Caudate nucleus (tissue), 63 donors: ENCODE measurements at places on chromosomes 2 and 18.

DNA sequence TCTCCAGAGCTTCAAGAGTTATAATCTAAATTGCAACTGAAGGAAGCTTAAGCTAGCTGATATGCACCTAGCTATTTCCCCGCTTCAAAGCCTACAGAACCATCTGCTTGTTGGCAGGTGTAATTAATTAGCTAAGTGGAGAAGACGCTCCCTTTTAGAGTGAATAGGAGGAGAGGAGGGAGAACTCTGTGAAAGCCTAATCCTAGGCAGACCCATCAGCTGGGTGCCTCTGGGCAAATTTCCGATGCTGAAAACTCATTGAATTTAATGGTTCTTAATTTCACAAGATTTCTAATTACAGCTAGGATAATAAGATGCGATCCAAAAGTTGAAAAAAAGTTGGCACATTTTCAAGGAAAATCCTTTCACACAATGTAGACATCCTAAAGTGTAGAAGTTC, 735.9 kb downstream of the ERBB4 start:
- DNase-seq, result no peak

DNA sequence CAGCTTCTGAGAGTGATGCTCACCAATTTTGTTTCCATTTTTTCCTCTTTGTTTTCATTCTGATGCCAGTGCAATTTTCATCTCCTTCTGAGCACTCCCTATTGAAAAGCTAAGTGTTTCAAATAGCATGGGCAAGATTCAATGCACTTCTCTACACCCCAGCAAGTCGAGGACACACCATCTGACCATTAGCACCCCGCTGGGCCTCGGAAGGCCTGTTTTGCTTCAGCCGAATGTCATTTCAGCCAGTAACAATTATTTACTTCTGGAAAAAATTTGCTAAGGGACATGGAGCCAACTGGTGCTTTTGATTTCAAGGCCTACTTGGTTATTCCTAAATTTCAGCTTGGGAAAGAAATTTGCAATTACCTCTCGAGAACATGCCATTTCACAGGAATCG, 392.4 kb downstream of the RNF144A start:
- DNase-seq, result no peak

- DNase-seq, result no peak
Measured at GRCh38 chr18:65498605-65499004, 252.2 kb upstream of the CDH7 start.

- DNase-seq, result no peak
Measured at GRCh38 chr2:9247177-9247576, 40.6 kb downstream of the ASAP2 start.

- DNase-seq, result no peak
Measured at GRCh38 chr2:172307800-172308199, 119.6 kb upstream of the ITGA6 start.

- DNase-seq, result peak; percentile 80
Measured at GRCh38 chr2:218995972-218996711, 2.9 kb upstream of the CRYBA2 start.

GRCh38 chr2:189104934-189105333, 74.6 kb downstream of the COL5A2 start:
- no peak for DNase-seq

DNA sequence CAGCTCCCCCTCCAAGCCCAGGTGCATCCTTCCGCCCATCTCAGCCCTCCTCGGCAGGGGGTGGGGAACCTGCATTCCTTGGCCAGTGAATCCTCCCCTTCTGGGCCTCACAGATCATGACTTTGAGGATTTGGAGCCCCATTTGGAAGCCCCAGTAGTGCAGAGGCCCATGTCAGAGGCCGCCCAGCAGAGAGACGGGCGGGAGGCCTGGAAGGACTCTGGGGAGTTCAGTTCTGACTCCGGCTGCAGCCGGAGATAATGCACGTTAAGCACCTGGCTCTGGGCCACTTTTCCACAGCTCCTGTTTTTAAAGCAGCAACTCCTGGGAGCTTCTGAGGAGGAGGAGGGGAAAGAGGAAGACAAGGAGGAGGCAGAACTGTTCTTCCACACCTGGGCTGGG, 14.9 kb downstream of the ATOH8 start:
- DNase-seq, result peak; percentile 30

DNA sequence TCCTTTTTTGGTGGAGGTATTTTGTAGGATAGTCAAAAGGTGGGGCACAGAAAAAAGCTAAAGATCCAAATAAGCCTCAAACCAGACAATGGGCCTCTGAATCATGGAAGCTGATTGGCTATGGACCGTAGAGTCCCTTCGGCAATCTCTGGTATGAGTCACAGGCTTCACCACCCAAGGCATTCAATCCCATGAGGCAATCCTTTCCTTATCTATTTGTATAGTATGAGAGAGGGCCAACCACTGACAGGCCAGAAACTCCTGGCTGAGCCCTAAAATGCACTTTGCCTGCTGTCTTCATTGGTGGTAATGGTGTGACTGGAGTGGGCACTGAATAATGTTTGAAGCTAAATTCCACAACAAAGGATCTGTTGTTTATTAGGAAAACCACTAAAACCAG, 38.7 kb upstream of the MEX3C start:
- no peak for DNase-seq

- DNase-seq, result no peak
Measured at GRCh38 chr2:180901331-180901730, 79.1 kb upstream of the UBE2E3 start.

DNA sequence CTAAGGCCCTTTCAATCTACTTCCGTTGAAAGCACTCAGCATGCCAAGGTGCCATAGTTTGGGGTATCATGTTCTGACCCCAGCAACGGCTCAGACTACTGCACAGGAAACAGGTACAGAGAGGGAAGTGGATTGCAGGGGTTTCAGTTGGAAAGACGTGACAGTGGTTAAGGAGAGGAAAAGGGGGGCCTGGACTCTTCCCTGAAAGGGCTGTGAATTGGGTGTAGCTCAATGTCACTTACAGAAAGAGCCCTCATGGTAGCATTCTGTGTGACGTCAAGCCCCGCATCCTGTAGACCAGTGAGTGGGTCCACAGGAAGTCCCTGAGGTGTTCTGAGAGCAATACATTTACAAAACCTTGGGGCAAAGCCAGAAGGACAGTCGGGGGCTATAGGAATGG, 121.5 kb upstream of the GYPC start:
- no peak for DNase-seq

GRCh38 chr2:150292807-150293206, 194.7 kb downstream of the RND3 start:
- DNase-seq, result no peak
